ENCODE measurements at places on chromosomes 1 and 21.

DNA sequence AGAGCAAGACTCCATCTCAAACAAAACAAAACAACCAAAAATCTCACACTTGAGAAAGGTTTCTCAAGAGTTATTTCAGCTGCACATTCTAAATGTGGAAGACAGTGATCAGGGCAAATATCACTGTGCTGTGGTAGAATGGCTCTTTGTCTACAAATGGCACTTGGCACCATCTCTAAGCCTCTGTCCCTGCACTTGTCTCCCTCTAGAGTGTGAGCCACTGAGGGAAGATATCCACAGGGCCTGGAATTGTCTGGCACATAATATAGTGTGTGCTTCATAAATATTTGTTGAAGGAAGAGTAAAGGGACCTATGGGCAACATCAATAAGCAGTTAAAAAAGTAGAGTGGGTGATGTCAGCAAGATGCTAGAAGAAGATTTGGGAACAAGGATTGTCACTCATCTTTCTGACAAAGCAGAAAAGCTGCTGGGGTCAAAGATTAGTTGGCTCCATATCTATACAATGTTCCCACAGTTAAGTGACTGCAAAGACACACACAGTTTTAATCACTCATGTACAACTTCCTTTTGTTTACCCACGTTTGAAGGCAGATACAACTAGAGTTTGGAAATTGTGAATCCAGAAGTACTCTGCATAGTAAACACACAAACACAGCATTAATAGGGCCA, 19.1 kb downstream of the CD101 start:
- ATAC-seq: no peak

- no peak for ATAC-seq
These were observed 378.4 kb upstream of the RUNX1 start for GRCh38 chr21:35427320-35428000.

DNA sequence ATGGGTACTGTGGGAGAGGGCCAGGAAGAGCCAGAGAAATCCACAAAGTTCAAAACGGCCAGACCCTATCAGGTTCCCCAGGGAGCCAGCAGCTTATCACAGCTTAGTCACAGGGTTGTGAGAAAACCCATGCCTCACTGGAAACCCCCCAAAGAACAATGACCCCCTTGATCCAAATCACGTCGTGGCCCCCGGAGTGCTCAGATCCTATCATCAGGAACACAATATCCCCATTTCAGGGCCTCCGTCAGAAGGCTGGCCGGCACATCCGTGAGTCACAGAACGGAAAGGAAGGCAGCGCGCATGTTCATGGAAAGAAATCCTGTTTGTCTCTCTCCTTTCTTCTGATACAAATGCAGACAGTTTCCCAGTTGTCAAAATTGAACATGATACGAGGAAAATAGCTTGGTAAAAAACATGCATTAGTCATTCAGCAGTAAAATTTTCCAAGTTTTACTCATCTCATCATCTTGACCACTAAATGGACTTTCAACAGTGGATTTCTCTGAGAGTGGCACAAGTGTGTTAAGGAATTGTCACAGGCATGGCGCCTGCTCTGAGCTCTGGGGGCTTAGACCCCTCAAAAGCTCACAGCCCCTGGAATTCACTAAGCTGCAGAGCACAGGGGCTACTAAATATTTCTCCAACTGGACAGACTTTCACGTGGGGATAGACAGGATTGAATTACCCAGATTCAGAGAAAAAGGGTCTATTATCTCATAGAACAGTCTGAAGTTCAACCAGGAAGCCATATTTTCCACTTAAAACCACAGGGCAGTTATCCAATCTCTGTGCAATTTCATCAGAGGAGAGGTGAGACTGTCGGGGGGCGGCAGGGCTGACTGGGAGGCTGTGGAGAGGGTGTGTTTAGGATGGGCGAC, 124.8 kb downstream of the RIPK4 start:
- ATAC-seq: no peak

DNA sequence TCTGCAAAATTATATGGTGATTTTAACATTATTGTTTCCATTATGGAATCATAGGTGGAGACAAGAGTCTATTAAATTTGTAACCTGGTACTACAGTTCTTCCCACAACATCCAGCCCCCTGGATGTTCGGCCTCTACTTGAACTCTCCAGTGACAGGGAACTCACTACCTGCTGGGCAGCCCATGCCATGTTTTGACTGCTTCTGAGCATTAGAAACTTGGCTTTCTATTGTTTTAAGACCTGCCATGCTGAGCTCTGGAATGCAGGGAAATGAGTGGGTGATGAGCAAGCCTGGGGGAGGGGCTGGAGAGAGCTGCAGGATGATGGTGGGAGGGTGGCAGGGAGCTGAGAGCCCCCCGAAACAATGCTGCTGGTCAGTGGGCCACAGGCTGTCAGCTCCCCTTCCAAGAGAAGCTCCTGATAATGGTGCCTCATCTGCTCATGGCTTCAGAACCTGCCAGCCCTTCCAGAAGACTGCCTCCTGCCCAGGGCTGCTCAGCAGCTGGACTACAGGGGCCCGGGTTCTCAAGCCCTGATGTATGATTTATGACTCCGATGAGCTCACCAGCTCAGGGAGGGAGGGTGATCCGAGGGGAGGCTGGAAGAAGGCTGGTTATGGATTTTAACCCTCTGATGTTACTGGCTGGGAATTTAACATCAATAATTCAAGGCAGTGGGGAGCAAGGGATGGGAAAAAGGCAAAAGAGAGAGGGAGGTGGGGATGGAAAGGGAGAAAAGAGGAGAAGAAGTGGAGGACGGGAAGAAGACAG, 205.0 kb downstream of the HIVEP3 start:
- no peak for ATAC-seq

GRCh38 chr1:13763222-13763621, 63.2 kb downstream of the PRDM2 start:
- ATAC-seq: no peak

GRCh38 chr21:28991861-28992525, 684 bp downstream of the LTN1 start:
- no peak for ATAC-seq

- ATAC-seq: no peak
These were observed 52.6 kb downstream of the S100B start for GRCh38 chr21:46552274-46552673.

DNA sequence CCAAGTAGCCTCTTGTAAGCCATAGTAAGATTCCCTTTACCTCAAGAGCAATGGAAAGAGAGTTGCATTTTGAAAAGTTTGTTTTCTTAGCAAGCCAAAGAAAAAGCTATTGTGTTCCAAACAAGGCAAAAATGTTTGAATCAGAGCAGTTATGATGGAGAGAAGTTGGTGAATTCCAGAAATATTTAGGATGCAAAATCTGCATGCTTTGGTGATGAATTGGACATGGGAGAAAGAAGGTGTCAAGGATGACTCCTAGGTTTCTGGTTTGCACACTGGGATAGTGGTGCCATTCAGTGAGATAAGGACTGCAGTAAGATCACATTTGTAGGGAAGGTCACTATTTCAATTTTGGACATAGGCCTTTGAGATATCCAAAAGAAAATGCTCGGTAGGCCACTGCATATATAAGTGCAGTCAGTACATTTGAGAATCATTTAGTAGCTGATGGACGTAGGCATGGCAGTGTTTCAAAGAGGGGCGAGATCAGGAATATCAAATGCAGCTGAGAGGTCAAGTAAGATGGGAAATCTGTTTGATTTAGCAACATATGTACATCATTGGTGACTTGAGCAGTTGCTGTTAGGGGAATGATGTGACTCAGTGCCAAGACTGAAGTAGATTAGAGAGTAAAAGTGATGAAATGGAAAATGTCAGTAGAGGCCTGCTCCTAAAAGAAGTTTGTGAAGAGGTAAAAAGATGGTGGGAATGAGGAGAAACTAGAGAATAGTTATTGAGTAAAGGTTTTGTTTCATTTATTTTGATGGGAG, 33.9 kb upstream of the GPR25 start:
- ATAC-seq: no peak

- no peak for ATAC-seq
These were observed 61.9 kb downstream of the ACOT7 start for GRCh38 chr1:6331543-6332273.

DNA sequence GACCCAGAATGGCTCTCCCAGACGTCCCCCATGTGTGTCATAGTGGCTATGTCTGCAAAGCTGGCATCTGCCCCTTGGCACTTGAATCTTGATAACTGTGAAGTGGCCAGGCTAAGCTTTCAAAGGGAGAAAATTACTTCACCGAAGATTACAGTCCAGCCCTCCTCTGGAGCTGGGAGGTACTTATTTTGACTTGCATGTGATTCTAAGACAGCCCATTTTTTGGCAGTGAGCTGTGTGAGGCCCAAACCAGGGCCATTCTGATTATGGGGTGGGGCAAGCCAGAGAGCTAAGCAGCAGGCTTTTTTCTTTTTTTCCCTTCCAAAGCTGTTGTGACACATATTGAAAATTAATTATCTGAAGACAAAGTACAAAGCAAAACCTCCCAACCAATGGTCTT, 42.1 kb upstream of the C8B start:
- ATAC-seq: no peak

GRCh38 chr1:181504399-181504842, 21.1 kb downstream of the CACNA1E start:
- no peak for ATAC-seq

- ATAC-seq: no peak
These were observed 17.4 kb downstream of the AK4 start for GRCh38 chr1:65165269-65165993.

DNA sequence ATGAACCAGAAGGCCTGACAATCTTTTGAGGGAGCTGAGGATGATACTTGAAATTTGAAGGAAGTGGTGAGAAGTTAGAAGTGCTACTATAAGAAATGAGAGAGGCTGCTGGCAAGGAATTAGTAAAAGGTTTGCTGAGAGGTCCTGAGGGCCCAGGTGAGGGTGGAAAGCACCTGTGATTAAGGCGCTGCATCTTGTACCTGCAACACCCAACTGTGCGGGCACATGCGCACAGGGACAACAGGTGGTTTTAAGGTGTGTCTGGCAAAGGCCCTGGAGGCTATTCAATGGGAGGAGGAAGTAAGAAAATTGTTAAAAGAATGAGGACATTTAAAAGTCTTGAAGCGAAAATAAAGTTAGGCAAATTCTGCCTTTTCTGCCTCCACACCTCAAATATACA, 349.3 kb downstream of the RGS7 start:
- ATAC-seq: no peak

GRCh38 chr1:108639899-108640560, 20.9 kb downstream of the HENMT1 start:
- ATAC-seq: peak; percentile 17

DNA sequence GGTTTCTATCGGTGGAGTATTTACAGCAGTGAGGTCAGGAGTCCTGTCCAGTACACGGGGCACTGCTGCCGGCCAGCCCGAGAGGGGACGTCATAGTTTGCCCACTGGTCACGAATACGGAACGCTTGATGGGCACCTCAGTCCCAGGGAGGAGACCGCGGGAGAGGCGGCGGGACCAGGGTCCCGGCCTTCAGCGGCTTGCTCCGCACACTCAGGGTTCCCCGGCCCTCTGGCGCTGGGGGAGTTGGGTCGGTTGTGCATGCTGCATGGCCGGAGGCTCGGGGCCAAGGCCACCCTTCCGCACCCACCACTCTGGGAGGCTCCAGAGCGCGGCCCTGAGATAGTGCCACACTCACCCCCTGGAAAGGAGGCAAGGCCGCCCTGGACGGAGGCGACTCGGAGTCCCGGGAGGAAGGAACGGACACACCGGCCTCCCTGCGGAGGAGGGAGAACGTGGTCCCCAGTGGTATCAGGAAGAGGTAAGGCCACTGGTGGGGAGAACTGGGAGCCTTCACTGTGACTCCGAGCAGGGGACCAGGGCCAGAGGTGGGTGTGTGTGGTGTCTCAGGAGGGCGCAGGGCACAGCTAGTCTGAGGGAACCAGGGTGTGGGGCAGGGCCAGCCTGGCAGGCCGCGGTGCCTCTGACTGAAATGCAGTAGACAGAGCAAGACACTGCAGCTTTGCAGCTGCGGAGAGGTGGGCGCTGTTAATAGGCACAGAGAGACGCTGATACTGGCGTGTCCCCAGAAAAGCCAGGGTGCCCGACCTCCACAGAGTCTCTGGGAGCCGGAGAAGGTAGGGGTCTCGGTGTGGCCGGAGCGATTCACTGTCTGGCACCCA, 28.6 kb upstream of the PRSS38 start:
- no peak for ATAC-seq

DNA sequence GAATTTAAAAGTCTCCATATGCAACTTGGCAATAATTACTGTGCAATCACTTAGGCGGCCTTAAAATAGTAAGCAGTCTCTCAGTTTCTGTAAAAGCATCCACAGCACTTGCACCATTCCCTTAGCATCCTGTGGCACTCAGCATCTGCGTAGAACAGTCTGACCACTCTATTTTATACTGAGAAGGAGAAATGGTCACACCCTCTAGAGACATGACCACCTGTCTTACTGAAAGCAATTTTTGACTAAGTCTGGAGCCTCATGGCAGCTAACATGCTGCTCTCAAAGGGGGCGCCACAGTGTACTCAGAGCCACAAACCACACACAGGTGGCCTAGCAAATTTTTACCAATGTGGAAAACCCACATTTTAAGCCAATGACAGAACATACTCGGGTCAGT, 62.0 kb downstream of the KCNK1 start:
- ATAC-seq: no peak

DNA sequence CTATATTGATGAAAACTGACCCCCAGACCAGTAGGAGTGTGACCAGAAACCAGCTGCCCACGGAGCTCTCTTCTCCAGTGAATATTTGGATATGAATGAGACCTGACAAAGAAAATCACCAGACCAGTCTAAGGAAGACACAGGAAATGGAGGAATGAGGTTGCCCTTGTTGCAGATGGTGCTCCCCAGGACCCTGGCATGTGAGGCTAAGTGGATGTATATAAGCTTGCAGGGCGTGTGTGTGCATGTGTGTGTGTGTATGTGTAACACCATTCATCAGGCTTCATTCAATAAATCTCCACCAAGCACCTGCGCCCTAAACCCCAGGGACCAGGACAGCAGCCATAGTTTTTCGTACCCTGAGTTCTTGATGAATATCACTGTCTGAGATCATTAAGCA, 14.4 kb downstream of the PHLDA3 start:
- no peak for ATAC-seq

DNA sequence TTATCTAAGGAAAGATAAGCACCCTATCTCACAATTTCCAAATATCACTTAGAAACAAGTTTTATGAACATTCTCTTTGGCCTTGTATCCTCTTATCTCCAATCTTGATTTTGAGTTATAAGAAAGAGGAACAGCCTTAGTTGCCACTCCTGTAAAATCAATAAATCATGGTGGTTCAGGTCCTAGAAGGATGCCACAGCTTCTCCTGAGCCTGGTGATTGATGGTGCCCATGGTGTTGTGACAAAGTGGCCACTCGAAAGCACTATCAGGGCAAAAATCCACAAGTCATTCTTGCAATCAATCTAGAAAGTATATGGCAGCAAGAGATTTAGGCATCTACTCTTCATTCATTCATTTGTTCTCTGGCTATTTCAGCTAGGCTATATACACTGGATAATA, 27.8 kb downstream of the GBP6 start:
- no peak for ATAC-seq

GRCh38 chr1:151723726-151724370, 2.5 kb downstream of the RIIAD1 start:
- no peak for ATAC-seq

Measured in activated CD4-positive, CD25-positive, alpha-beta regulatory T cell treated with anti-CD3 and anti-CD28 coated beads, Interleukin-2, amount 50 U/mL, for 24 hours (primary cell).